H1 (cell line): ENCODE measurements at places on chromosomes 16 and 17.

DNA sequence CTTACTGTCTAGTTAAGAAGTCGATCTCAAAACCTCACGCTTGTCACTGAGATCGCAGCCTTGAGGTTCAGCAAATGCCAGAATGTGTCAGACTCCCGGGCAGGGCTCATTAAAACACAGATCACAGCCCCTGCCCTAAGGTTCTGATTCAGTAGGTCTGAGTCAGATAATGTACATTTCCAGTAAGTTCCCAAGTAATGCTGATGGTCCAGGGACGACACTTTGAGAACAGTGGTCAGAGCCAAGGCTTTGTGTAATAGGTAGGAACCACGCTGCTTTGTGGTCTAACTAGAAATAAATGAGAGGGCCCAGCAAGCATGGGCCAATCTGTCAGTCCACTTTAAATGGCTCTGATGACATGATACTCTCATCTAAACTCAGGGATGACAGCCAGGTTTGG, 228.6 kb downstream of the ZFHX3 start:
- DNase-seq: no peak

- no peak for DNase-seq
These were observed 42.3 kb downstream of the PIPOX start for GRCh38 chr17:29085223-29085622.

DNA sequence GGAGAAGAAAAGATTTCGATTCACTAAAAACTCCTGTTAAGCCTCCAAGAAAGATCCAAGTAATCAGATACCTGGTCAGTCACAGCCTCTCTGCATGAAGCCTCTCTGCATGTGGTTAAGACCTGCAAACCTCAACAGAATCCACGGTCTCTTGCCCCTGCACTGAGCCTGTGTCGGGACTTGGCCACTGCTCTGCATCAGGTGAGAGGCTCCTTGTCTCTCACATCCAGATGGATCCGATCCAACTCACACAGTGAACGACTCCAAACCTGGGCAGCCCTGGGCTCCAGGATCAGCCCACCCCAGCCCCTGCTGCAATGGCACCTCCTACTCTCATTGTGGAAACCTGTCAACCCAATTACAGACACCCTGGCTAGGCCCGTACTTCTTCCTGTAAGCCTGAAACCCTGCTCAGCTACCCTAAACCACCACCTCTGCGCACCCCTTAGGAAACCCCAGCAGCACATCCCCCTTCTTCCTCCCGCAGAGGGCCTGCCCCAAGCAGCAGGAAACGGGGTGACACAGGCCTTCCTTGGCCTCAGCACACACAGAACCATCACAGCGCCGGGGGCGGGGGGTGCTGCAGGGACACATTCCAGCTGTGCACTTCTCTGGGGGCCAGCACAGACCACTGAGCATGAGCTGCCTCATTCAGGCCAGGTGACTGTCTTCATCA, 129.5 kb downstream of the ANKRD11 start:
- no peak for DNase-seq

GRCh38 chr17:6046931-6047330, 23.2 kb upstream of the WSCD1 start:
- DNase-seq: no peak

GRCh38 chr16:22126037-22126558, 33.8 kb downstream of the VWA3A start:
- no peak for DNase-seq

DNA sequence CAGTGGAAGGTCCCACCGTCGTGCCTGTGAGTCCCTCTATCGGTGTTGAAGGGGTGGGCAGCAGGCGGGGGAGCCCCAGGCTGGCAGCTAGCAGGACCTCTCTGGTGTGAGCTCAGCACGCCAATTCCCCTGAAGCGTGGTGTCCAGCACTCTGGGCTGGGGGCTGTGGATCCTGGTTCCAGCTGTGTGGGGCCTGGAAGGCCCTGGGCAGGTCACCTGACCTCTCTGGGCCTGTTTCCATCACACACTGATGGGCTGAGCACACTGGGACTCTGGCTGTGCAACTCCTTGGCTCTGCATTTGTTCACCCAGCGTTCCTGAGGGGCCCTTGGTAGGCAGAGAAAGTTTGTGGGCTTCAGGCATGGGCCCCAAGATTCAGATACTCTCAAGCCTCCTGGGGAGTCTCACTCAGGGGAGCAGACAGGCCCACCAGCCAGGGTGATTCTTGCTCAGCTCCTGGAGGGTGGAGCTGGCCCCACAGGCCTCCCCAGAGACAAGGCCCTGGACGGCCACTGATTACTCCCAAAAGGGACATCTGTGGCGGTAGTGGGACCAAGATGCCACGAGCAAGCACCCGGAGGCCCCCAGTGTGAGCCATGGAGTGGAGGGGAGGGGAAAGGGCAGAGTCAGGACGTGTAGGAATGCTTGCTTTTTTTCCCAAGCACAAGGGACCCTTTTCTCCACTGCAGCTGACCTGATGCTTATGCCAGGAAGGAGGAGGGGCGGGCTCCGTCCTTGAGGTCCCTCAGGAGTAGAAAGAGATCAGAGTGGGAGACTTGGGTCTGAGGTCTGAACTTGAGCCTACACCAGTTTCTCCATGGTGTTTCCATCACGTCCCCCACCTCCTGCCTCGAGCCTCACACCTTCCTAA, 8.5 kb downstream of the SCGB1C2 start:
- peak; percentile 45 for DNase-seq

DNA sequence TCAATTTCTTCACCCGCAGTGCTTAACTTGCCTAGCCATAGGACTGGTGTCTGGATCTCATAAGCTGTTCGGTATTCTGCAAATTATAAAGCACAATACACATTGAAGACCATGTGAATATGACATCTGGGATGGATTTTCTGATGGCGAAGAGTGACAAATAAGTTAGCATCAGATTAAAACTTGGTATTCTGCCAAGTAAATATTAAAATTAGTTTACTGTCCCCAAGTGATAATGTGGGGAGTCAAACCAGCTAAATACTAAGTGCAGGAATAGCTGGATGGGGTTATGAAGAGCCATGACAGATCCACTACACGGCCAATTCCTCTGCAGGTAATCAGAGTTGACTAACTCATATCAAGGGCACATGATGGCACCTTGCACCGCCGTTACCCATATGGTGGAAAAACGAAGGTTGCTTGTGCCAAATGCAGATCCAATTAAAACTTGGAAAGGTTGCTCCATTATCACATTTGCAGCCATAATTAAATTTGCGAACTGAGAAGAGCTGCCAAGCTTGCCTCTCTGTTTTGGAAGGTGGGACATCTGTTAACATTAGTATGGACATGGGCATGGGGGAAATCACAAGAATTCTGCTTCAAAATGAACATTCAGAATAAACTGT, 114.9 kb upstream of the TOM1L1 start:
- DNase-seq: no peak

DNA sequence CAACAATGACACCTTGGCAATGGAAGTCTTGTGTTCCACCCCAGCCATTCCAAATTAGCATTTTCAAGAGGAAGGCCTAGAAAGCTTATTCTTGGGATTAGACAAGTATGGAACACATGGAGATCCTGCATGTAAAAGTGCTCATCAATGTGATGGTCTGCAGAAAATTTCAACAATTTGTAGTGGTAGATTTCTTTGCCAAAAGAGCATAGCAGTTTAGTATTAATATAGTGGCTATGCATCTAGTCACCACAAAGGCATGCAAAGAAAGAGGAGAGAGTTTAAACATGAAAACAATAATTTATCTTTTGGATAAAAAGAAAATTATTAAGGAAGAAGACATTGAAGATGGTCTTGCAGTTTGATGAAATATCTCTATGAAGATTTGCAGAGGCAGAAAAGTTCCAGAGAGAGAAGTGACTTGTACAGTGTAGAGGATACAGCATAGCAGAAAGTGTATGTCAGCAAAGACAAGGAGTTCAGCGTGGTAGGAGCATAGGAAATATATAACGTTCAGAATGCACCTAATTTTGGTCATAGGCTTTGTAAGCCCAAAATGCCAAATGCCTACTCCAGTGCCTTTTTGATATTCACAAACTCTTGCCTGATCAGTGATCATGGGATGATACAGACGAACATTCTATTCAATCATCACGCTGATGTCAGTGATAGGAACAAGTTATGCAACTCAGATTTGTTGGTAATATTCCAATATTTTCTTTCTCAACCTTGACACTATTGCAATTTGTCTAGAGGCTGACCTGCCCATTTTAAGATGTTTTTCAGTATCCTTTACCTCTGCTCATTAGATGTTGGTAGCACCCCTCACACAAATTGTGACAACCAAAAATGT, 727.9 kb upstream of the SOX9 start:
- DNase-seq: no peak

DNA sequence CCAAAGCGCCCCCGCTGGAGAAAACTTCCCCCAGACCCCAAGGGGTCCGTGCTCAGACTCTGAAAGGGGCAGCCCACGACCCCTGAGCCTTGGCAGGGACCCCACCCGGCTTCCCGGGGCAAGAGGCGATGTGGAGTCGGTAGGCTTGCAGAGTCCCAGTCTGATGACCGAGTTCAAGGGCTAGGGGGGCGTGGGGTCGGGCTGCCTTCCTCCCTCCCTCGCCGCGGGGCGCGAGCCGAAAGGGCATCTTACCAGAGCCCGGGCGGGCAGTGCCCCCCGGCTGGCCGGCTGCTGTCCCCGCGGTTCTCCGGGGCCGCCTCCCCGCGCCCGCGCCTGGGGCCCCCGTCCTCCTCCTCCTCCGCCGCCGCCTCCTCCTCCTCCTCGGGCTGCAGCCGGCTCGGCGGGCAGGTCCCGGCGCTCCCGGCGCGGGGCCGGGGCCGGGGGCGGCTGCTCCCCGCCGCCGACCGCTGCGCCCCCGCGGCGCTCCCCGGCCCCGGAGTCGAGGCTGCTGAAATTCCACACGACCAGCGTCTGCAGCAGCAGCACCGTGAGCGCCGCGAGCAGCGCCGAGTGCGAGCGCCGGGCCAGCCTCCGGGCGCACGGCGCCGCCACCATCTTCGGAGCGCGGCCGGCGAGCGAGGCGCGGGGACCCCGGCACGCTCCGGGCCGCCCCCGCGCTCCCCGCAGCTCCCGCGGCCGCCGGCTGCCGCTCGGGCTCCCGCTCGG, 415 bp downstream of the XYLT1 start:
- no peak for DNase-seq
